ENCODE measurements at places on chromosomes 11 and 22.

DNA sequence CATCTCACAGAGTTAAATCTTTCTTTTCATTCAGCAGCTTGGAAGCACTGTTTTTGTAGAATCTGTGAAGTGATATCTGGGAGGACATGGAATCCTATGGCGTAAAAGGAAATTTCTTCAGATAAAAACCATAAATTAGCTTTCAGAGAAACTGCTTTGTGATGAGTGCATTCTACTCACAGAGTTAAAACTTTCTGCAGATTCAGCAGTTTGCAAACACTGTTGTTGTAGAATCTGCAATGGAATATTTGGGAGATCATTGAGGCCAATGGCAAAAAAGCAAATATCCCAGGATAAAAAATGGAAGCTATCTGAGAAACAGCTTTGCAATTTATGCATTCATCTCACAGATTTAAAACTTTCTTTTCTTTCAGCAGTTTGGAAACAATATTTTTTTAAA lies 180.6 kb downstream of the OR4A47 start:
- no peak for DNase-seq

- no peak for DNase-seq
These were observed 101.7 kb downstream of the SGSM3 start for GRCh38 chr22:40472051-40472450.

GRCh38 chr11:72482211-72482812 lies 48.0 kb upstream of the CLPB start:
- peak; percentile 83 for DNase-seq

- DNase-seq: no peak
These were observed 2.9 kb upstream of the AKIP1 start for GRCh38 chr11:8908099-8908498.

DNA sequence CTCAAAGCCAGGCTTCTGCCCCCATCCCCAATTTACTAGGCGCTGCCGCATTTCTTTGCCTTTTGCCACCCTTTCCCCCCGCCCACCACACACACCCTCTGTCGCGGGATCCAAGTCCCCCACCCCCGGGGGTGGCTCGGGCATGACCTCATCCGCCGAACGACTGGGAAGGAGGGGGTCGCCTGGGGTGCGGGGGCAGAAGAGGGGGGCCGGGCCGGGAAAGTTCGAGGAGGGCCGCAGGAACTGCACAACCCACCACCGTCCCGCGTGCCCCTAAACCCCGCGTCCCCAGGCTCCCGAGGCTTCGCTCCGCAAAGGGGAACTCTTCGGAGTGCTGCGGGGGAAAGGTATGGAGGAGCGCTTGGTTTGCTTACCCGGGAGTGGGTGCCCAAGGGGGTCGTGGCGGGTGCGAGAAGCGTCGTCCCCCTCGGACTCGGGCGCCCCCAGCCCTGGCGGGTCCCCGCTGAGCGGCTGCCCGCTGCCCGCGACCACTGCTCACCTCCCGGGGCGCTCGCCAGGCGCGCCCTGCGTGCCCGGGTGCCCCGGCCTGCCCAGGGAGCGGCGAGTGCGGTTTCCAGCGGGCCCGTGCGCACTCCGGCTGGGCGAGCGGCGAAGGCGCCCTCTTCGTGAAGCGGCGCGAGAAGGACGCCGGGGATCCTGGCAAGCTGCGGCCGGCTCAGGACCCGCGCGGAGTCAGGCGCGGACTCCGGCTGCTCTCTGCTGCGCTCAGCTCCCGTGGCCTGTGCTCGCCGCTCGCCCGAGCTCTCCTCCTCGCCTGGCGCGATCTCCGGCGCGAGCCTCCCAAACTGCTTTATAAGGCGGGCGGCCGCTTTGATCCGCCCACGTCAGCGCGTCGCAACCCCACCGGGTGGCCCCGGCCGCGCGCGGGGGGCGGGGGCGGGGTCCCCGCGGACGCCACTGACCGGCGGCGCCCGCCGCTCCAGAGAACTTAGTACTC lies 4.0 kb upstream of the WNT11 start:
- DNase-seq: peak; percentile 48

- no peak for DNase-seq
These were observed 102.1 kb downstream of the NECTIN1 start for GRCh38 chr11:119626871-119627270.

- no peak for DNase-seq
These were observed 4.9 kb downstream of the GLYAT start for GRCh38 chr11:58726737-58727414.

- DNase-seq: no peak
These were observed 21.5 kb upstream of the EMID1 start for GRCh38 chr22:29183971-29184848.

DNA sequence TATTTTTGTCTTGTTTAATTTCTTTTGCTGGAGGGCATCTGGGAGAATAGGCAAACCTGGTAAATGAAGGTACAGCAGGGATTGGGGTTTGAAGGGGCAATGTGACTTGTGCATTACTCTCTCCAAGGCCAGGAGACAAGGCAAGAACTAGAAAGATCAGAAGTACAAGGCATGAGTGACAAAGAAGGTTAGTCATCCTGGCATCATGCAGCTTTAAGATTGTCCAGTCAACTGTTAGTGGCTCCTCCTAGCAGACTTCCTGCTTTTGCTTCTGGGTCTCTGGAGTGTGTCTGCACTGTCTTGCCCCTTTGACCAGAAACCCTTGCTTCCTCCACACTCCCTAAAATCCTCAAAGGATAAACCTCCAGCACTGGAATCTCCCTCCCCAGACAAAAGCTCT lies 27.2 kb upstream of the GLYATL1 start:
- no peak for DNase-seq

All from HEK293T (cell line).